Mesothelial cell of epicardium (in vitro differentiated cells): ENCODE measurements at places on chromosomes 7 and 10. TPM values are rescaled to one million over a fixed set of nuclear protein-coding genes. Genes with fewer than 3 reads are reported as not detected.

- no peak overlapping the region for H3K4me3 ChIP-seq
- H3K4me1 ChIP-seq: peaks cover 30% of the 10 kb centered on the region
- H3K27ac ChIP-seq: no peak overlapping the region
- DNase-seq: no peak
- peaks cover 9% of the 10 kb centered on the region for H3K36me3 ChIP-seq
These were observed 137.5 kb downstream of the SNX10 start for GRCh38 chr7:26429168-26429567.

- H3K36me3 ChIP-seq: no peaks in the 10 kb centered on the region
- peak overlapping the region; percentile 93 for H3K27ac ChIP-seq
- peaks cover 74% of the 10 kb centered on the region for H3K4me1 ChIP-seq
- H3K27me3 ChIP-seq: no peaks in the 10 kb centered on the region
These were observed 25.1 kb upstream of the DDIT4 start for GRCh38 chr10:72248468-72249151.

WDR86 gene
- 259 to 274 TPM (median 266 TPM) in 3 replicates for total RNA-seq

GRCh38 chr7:155870334-155871180, 58.3 kb upstream of the SHH start:
- H3K27me3 ChIP-seq: peaks cover 43% of the 10 kb centered on the region
- no peak overlapping the region for H3K4me3 ChIP-seq
- no peak for DNase-seq
- H3K27ac ChIP-seq: no peak overlapping the region
- H3K4me1 ChIP-seq: no peaks in the 10 kb centered on the region

- peaks cover 2% of the 10 kb centered on the region for H3K27me3 ChIP-seq
- peaks cover 7% of the 10 kb centered on the region for H3K4me1 ChIP-seq
- no peaks in the 10 kb centered on the region for H3K36me3 ChIP-seq
- no peak overlapping the region for H3K27ac ChIP-seq
- DNase-seq: no peak
These were observed 77.7 kb downstream of the CDCA7L start for GRCh38 chr7:21867816-21868575.

CTAGE4 gene
- 3.1 to 5.5 TPM (median 5.4 TPM) in 3 replicates for total RNA-seq

GRCh38 chr7:87316097-87316700, 29.3 kb upstream of the CROT start:
- H3K27me3 ChIP-seq: no peaks in the 10 kb centered on the region
- H3K4me1 ChIP-seq: peaks cover 4% of the 10 kb centered on the region
- no peak overlapping the region for H3K4me3 ChIP-seq
- H3K27ac ChIP-seq: no peak overlapping the region

GRCh38 chr7:44673324-44673723, 66.9 kb downstream of the OGDH start:
- peaks cover 34% of the 10 kb centered on the region for H3K36me3 ChIP-seq
- no peak for DNase-seq
- H3K4me3 ChIP-seq: no peak overlapping the region
- H3K4me1 ChIP-seq: no peaks in the 10 kb centered on the region
- H3K27me3 ChIP-seq: no peaks in the 10 kb centered on the region
- no peak overlapping the region for H3K27ac ChIP-seq

- H3K4me1 ChIP-seq: peaks cover 8% of the 10 kb centered on the region
- H3K27me3 ChIP-seq: no peaks in the 10 kb centered on the region
- H3K36me3 ChIP-seq: peaks cover 21% of the 10 kb centered on the region
These were observed 36.8 kb downstream of the ST7 start for GRCh38 chr7:116990056-116990455.

ZNF804B gene
- total RNA-seq: 0.38 to 0.66 TPM (median 0.47 TPM) in 3 replicates

DNA sequence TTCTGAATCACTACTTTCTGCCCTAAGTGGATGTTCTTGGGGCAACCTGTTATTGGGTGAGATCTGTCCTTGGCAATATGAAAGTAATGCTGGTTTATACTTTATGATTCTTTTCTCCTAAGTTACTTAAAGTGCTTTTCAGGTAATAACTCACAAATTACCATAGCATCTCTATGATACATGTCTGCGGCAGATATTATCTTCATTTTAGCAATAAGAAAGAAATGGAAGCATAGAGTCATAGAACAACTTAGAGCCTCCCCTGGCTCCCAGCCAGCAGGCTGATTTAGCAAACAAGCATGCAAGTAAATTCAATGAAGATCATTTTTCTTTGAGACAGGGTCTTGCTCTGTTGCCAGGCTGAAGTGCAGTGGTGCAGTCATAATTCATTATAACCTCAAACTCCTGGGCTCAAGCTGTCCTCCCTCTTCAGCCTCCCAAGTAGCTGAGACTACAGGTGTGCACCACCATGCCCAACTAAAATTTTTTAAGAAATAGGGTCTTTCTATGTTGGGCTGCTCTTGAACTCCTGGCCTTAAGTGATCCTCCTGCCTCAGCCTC, 38.1 kb upstream of the GRM8 start:
- peaks cover 13% of the 10 kb centered on the region for H3K4me1 ChIP-seq
- H3K27ac ChIP-seq: no peak overlapping the region
- H3K36me3 ChIP-seq: no peaks in the 10 kb centered on the region
- H3K27me3 ChIP-seq: peaks cover 33% of the 10 kb centered on the region
- DNase-seq: no peak
- no peak overlapping the region for H3K4me3 ChIP-seq

- peaks cover 51% of the 10 kb centered on the region for H3K4me1 ChIP-seq
- H3K27ac ChIP-seq: peak overlapping the region; percentile 98
- no peaks in the 10 kb centered on the region for H3K36me3 ChIP-seq
- peaks cover 79% of the 10 kb centered on the region for H3K27me3 ChIP-seq
- H3K4me3 ChIP-seq: peak overlapping the region; percentile 97
These were observed 167.0 kb upstream of the PPP1R3A start for GRCh38 chr7:114085592-114086501.

GRCh38 chr10:131928248-131929095, 27.7 kb downstream of the PPP2R2D start:
- H3K27ac ChIP-seq: peak overlapping the region; percentile 82
- DNase-seq: no peak
- H3K4me1 ChIP-seq: peaks cover 21% of the 10 kb centered on the region
- H3K27me3 ChIP-seq: no peaks in the 10 kb centered on the region
- no peak overlapping the region for H3K4me3 ChIP-seq

- peaks cover 29% of the 10 kb centered on the region for H3K27me3 ChIP-seq
- H3K36me3 ChIP-seq: no peaks in the 10 kb centered on the region
- H3K27ac ChIP-seq: peak overlapping the region; percentile 93
- no peak overlapping the region for H3K4me3 ChIP-seq
- H3K4me1 ChIP-seq: peaks cover 41% of the 10 kb centered on the region
These were observed 6.4 kb downstream of the SPOCK2 start for GRCh38 chr10:72081772-72082590.

GRCh38 chr7:133052401-133052756, 29.5 kb downstream of the CHCHD3 start:
- H3K4me1 ChIP-seq: peaks cover 20% of the 10 kb centered on the region
- DNase-seq: no peak
- H3K36me3 ChIP-seq: peaks cover 2% of the 10 kb centered on the region

DNA sequence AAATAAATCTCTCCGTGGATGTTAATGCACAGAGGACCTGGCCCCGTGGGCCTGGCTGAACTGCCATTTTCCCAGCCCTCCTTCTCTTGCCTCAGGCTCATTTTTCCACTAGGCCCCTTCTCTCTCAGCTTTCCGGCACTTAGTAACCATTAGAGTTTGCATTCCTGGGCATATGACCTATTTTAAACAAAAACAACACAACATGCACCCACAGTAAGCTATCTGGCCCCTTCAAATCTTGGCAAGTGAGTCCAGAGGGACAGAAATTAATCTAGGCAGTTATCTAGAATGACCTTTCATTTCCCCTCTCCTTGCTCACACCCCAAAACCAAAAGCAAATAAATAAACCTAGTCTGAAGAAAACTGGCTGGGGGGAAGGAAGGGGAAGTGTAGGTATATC, 11.7 kb downstream of the FBXW4 start:
- no peak overlapping the region for H3K4me3 ChIP-seq
- no peaks in the 10 kb centered on the region for H3K27me3 ChIP-seq
- H3K27ac ChIP-seq: peak overlapping the region; percentile 44
- DNase-seq: no peak
- peaks cover 12% of the 10 kb centered on the region for H3K36me3 ChIP-seq
- H3K4me1 ChIP-seq: peaks cover 35% of the 10 kb centered on the region
